ENCODE measurements at places on chromosomes 16 and 17. TPM values are rescaled to one million over a fixed set of nuclear protein-coding genes. Genes with fewer than 3 reads are reported as not detected.

USP31 gene
- 9.4 TPM for total RNA-seq

EDC4 gene
- 85.3 TPM for total RNA-seq

LGALS9C gene
- total RNA-seq, result not detected

CLDN6 gene
- 0.14 TPM for total RNA-seq

FBXW10B gene
- 0.66 TPM for total RNA-seq

INCA1 gene
- total RNA-seq, result 0.22 TPM

XPO6 gene
- total RNA-seq, result 171 TPM

STARD3 gene
- total RNA-seq, result 44.2 TPM

NAT9 gene
- 53.8 TPM for total RNA-seq

PRR29 gene
- total RNA-seq, result 0.14 TPM

FKBP10 gene
- total RNA-seq, result 563 TPM

RNF227 gene
- total RNA-seq, result 6.2 TPM

OSGIN1 gene
- 5.9 TPM for total RNA-seq

SLC13A2 gene
- total RNA-seq, result not detected

AGRP gene
- not detected for total RNA-seq

SSTR5 gene
- not detected for total RNA-seq

SOST gene
- total RNA-seq, result not detected

ESRP2 gene
- total RNA-seq, result 0.14 TPM

CCL4 gene
- total RNA-seq, result not detected

FBXO39 gene
- total RNA-seq, result 0.22 TPM

AANAT gene
- not detected for total RNA-seq
